SK-MEL-5 (cell line): ENCODE measurements at places on chromosomes 12 and 14. TPM values are rescaled to one million over a fixed set of nuclear protein-coding genes. Genes with fewer than 3 reads are reported as not detected.

DNA sequence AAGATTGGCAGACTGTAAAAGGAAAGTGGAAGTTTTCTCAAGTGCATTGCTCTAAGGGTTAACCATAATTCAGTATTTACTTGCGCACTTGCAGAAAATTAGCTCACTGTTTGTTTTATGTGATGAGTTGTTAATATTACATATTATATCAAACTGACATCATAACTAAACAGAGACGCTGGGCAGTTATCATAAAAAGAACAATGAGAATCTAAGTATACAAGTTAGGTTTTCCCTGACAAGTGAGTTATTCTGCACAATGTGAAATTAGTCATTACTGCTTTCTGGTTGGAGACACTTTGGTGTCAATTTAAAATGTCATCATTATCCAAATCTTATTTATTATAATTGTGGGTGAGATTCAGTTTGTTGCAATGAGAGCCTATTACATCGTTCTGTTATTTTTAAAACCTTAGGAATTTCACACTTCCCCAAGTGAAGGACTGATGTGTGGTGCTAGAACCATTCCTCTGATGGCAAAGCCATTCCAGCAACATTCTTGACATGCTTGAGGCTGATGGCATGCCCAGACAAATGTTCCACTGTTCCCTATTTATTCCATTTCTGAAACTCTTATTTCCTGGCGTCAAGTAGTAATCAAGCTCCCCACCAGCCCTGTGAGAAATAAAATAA, 90.1 kb upstream of the FLRT2 start:
- DNase-seq, result peak; percentile 60

- DNase-seq, result no peak
These were observed 31.1 kb upstream of the BEGAIN start for GRCh38 chr14:100618318-100618693.

The HOXC12 gene
- not detected in 2 replicates for total RNA-seq

The DNAI7 gene
- 0.21 TPM in 1 of 2 replicates, not detected in the other for total RNA-seq

- no peak for DNase-seq
These were observed 119.1 kb downstream of the CACNA1C start for GRCh38 chr12:2171672-2172426.

GRCh38 chr12:110846615-110847566, at the start of gene CCDC63:
CCDC63 (plus strand) TSS chr12:110846987; CDS start chr12:110852955, 5,968 bp downstream.
- peak; percentile 38 for DNase-seq

DNA sequence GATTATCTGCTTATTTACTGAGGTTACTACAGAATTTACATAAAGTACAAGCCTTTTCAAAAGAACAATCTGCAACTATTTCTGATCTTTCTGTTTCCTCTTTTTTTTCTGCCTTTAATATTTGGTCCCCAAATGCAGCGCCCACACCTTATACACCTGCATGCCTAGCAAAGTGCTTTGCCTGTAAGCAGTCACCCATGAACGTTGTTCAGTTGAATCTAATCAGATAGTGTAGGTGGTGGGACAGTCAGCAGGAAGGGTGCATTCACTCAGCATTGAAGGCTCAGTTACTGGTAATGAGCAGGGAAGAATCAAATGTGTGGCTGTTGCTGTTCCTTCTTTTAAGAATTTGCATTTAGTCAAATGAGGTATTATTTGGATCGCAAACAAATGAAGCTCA, 108.4 kb downstream of the GPR135 start:
- DNase-seq, result no peak

GRCh38 chr14:94480809-94481208, 4.8 kb upstream of the SERPINA9 start:
- no peak for DNase-seq

GRCh38 chr14:35565871-35566464, 32.0 kb downstream of the INSM2 start:
- DNase-seq, result no peak

The PTGER2 gene
- not detected in 2 replicates for total RNA-seq

The CD9 gene
- 156 and 174 TPM in 2 replicates for total RNA-seq

- no peak for DNase-seq
These were observed 24.4 kb downstream of the PRORP start for GRCh38 chr14:35146711-35147149.
